ENCODE measurements at places on chromosomes 11 and 22.

DNA sequence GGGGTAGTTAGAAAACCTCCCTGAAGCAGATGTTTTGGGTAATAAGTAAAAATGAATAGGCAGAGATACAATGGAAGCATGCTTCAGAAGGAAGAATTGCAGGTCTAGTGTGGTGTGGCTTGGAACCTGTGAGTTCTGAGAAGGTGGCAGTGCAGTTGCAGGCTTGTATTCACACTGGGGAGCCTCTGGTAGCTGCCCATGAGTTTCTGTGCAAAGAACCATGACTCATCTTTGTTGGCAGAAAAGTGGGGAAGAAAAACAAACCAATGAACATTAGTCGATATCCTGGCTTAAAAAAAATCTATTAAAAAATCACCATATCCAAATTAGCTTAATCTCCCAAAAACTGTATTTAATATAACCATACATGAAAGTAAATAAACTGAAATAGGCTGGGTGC, 232.6 kb downstream of the FAT3 start:
- no peak for DNase-seq

- DNase-seq = no peak
These were observed 500.6 kb downstream of the NTM start for GRCh38 chr11:131871006-131871405.

DNA sequence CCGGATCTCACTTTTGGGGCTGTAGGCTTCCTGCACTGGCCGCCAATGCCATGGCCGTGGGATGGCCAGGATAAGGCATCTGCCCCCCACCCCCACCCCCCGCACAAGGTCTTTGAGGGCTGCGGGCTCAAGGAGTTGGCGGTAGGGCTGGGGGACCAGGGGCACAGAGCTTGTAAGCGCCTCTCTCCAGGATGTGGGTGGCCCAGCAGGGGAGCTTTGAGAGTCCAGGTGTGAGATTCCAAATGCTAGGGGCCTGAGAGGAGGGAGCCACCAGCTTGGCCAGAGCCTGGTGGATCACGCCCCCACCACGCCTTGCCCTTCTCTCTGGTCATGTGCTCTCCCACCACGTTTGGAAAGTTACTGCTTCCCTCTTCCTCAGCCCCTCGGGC, 5.0 kb downstream of the CD81 start:
- DNase-seq = no peak

DNA sequence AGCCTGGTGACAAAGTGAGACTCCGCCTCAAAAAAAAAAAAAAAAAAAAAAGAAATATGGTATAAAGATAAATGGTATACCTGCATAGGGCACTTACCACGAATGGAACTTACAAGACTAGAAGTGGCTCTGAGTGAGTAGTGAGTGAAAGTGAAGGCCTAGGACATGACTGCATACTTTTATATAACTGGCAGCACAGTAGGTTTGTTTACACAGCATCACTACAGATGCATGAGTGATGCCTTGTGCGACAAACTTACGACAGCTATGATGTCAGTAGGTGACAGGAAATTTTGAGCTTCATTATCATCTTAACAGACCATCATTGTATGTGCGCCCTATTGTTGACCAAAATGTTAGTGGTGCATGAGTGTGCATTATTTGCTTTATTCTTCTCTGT, 17.7 kb downstream of the XRCC6 start:
- DNase-seq = no peak

GRCh38 chr11:41446566-41446965, 12.9 kb downstream of the LRRC4C start:
- DNase-seq = no peak

DNA sequence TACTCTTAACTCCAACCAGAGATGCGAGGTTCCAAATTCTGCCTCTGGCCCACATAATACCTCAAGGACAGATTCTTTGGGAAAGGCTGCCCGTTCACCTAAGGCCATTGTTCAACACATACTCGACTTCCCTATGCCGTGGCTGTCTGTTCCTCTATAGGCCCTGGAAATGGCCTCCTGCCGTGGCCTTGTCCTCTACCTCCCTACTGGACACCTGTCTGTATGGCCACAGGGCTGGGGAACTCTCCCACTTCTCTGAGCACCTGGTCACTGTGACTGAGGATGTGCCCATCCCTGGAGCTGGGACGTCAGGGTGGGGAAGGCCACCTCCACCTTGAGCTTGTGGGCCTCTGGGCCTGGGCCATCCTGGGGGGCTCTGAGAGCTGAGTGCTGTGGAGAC, 340.5 kb upstream of the B3GAT1 start:
- no peak for DNase-seq

- no peak for DNase-seq
These were observed 8.2 kb downstream of the PTH start for GRCh38 chr11:13487661-13488030.

GRCh38 chr11:76677458-76677765, 6.9 kb upstream of the LRRC32 start:
- no peak for DNase-seq
